ENCODE measurements at places on chromosomes 12 and 14.

GRCh38 chr12:85568395-85569103 lies 267.7 kb downstream of the RASSF9 start:
- no peak for DNase-seq

DNA sequence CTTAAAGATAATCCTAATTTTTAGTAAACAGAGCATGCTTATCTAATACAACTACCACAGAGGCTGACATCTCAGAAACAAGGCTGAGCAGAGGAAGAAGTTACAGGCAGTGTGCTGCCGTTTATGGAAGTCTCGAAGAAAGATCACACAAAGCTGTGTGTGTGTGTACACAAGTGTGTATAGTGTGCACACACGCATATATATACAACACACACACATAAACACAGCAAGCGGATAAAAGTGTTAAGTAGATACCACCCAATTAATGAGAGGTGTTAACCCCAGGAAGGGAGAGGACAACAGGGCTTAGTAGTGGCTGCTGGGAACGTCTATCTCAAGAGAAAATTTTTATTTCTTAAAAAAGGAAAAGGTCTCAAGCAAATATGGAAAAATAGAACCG lies 15.3 kb downstream of the CCDC88C start:
- DNase-seq, result no peak

- no peak for DNase-seq
Observed at GRCh38 chr14:96176811-96177211, 27.8 kb upstream of the BDKRB2 start.

DNA sequence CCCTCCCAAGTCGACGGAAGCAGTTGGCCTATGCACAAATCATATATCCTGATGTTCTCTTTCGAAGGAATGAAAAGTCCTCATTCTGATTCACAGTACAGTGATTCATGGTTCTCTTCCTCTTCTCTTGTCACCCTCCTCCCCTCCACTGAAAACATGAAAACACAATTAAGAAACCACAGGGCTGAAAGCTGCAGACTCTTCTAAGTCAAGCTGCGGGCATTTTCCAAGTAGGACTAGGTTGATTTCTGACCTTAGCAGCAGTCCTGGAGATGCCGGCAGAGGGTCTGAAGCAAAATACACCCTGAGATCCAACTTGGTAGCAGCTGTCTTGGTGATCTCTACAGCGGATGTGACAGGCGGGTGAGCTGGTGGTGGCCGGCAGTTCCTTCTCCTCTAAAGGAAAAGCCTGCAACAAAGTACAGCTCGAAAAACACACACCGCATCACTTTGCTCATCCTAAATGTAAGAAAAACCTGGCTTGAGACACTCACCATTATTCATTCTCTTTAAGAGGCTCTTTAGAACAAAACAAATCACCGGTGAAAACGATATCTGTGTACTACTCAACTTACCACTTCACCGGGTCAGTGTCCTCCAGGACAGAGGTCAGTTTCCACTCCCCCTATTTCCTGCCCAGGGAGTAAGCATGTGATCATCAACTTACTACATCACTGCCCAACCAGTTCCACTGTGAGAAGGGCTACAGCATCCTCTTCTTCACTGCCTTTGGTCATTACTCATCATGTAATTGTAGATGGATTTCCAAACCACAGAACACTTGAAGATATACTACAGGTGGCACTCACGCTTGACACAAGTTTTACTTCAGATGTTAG lies 6.0 kb downstream of the TMCC3 start:
- no peak for DNase-seq

DNA sequence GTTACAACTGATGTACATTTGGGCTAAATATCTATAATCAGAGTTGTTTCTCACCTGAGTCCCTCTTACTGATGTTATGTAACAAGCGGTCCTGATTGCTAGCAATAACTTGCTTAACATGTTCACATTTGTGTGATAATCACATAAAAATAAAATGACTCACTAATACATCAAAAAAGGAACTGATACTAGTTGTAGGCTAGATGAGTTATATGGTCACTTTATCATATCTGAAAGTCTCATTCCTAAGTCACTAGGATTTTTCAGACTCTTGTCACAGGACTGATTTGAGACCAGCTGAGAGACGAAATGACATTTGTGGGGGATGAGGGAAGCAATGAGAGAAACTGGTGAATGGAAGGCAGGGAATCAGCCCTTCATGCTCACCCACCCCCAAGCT lies 34.3 kb downstream of the NKX2-1 start:
- DNase-seq, result no peak

- DNase-seq, result no peak
Observed at GRCh38 chr12:13198876-13199275, 2.4 kb downstream of the EMP1 start.

GRCh38 chr12:78584695-78585094 lies 279.9 kb upstream of the SYT1 start:
- DNase-seq, result no peak

DNA sequence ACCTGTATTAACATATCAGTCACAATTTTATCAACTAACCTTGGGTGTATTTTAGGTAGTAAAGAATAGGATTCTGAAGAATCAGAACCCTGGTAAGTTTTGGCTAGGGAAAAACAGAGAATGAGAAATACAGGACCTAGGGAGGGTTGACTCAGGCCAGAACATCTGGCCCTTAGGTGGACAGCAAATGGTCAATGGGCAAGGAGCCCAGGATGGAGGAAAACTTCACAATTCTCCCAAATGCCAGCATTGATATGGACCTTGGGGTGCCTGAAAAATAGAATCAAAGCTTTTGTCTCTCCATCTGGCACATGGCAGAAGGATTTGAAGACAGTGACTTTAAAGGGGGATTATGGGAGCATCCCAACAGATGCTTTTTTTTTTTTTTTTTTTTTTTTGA lies 32.7 kb upstream of the PRPF39 start:
- DNase-seq, result no peak

All from stimulated activated CD8-positive, alpha-beta memory T cell treated with anti-CD3 and anti-CD28 coated beads, Interleukin-7, amount 100 ng/mL, for 1 hour (primary cell).